ENCODE measurements at places on chromosomes 6 and 20.

DNA sequence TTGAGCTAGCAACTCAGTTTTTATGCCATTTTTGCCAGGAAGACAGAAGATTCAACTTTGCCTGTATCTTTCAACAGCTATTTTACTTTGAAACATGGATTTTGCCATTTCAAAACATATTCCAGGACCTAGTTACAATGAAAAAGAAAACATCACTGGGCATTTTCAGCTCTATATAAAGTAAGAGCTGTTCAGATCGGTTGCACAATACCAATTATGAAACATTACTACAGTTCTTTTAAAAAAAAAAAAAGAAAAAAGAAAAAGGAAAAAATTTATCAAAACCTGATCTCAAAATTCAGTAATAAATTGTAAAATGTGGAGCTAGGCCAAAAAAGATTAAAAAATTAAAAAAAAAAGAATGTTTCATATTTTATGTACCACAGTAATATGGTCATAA, 15.6 kb downstream of the BCLAF1 start:
- no peak for DNase-seq

GRCh38 chr20:34999782-35000181, 44.1 kb downstream of the MYH7B start:
- no peak for DNase-seq

- DNase-seq: no peak
Observed at GRCh38 chr20:6921717-6922386, 154.4 kb downstream of the BMP2 start.

GRCh38 chr20:31842471-31843157, 2.8 kb downstream of the FOXS1 start:
- no peak for DNase-seq

GRCh38 chr20:32352121-32352720, 5.9 kb upstream of the ASXL1 start:
- no peak for DNase-seq

DNA sequence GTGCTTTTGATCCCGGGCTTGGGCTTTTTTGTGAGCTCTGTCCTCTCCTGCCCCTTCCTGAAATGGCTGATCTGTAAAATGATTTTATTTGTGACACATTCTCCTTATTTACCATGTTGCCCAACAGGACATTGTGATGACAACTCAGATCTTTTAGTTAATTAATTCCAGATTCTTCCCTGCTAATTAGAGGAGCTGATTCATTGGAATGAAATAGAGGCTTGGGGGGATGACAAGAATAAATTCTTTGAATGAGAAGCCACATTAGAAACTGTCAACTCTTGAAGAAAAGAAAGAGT, 26.1 kb upstream of the GABRR1 start:
- no peak for DNase-seq

DNA sequence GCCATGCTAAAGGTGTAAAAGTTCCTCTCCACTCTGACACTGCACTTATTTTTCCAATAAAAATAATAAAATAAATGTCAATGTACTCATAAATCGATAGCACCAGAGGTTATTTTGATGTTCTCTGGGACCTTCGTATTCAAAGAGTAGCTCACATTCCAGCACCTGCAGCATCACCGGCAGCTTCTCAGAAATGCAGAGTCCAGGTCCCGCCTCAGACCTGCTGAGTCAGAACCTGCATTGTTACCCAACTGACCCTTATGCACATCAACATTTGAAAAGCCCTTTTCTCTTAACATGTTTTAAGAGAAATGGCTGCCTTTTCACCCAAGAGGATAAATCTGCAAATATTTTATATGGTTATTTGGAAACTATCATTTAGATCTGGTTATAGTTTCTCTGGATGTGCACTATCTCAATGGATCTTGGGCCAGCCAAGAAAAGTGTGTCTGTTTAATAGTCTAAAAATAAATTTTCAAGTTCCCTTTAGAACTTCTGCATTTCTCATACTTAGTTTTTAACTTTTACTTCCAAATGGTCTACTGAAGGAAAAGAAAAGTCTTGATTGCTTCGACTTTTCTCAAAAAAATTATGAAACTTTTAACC, 216.2 kb upstream of the PRDM1 start:
- no peak for DNase-seq

GRCh38 chr6:1390133-1390945, 963 bp downstream of the FOXF2 start:
- no peak for DNase-seq
